ENCODE measurements at places on chromosomes 12 and 14.
A peak's percentile ranks its signal among the peaks of the same experiment; 100 is the strongest.

GRCh38 chr12:125954362-125954761 is 889.1 kb downstream of the AACS start:
- no peak for DNase-seq

- no peak for DNase-seq
These were observed 70.5 kb downstream of the ANKS1B start for GRCh38 chr12:99914206-99914605.

DNA sequence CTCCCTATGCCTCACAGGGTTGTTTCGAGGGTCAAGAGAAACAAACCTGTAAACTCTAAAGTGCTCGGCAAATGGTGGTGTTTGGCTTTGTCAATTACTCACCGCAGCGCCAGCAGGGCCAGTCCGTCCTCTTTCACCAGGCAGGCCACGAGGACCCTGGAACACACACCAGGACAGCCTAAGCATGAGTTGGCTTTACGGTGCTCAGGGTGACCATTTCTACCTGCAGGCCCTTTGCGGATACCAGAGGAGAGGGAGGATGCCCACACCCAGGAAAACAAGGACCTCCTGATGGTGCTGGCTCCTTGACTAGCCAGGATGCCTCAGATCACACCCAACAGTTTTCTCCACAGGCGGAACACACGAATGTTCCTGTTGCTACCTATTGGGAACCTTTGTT is 11.5 kb downstream of the COL2A1 start:
- DNase-seq = no peak

- no peak for DNase-seq
These were observed 141.5 kb downstream of the ANO2 start for GRCh38 chr12:5803532-5803931.

- no peak for DNase-seq
These were observed 31.4 kb downstream of the NCKAP5L start for GRCh38 chr12:49796606-49797448.

GRCh38 chr12:124361074-124361970 is 66.4 kb downstream of the RFLNA start:
- no peak for DNase-seq

GRCh38 chr14:66641861-66642635 is 134.1 kb downstream of the GPHN start:
- no peak for DNase-seq

- no peak for DNase-seq
These were observed 242.7 kb downstream of the ATXN7L3B start for GRCh38 chr12:74780182-74780849.

DNA sequence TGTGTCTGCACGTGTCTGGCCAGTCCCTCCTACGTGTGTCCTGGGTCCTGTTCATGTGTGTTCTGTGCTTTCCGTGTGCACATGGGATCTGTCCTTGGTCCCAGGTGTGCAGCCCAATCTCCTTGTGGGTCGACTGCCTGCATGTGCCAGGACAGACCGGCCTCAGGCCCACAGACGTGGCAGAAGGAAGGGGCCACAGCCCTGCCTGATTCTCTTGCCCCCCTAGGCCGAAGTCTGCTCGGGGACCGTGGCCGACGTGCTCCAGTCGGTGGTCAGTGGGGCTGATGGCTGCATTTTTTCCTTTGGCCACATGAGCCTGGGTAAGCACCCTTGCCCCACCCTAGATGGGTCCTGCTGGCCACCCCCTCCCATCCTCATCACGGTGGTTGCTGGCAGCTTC is 34.0 kb downstream of the KIF26A start:
- DNase-seq = no peak

GRCh38 chr12:50598321-50598862 is 93.6 kb downstream of the DIP2B start:
- no peak for DNase-seq

DNA sequence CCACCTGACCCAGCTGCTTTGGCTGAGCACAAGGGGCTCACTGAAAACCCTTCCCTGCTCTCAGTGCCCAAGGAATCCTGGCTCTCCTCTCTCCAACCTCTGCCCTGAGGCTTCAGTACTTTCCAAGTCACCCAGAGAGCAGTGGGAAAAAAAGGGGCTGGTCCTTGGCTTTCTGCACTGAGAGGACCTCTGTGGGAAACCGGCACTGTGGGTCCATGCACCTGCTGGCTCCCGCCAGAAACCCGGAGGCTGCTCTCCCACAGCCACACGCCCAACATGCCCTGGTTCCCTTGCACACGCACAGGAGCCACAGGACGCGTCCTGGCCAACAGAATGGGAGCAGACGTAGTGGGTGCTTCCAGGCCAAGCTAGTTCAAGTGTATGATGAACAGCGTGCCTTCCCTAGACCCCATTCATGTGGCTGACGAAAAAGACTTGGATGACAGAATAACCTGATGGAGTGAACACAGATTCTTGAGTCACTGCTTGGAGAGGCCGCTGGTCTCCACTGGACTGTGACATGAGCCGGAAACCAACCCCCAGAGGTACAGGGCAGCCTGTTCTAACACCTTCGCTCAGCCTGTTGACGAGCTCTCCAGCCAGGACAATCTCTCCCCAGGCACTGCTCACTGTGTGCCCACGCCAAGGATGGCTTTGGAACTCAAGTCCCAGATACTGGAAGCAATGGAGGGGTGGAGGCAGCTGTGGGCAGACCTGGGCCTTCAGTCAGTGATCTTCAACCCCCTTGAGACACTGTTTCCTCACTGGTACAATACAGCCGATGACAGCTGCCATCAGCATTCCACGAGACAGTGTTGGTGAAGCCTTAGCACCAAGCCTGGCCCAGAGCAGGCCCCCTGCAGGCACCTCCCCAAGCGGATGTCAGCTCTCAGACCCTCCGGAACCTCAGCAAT is 87.7 kb downstream of the ITPK1 start:
- DNase-seq = no peak

- DNase-seq = no peak
These were observed 886 bp upstream of the METTL17 start for GRCh38 chr14:20988717-20989470.

GRCh38 chr14:61555056-61555838 is 140.1 kb upstream of the HIF1A start:
- no peak for DNase-seq

DNA sequence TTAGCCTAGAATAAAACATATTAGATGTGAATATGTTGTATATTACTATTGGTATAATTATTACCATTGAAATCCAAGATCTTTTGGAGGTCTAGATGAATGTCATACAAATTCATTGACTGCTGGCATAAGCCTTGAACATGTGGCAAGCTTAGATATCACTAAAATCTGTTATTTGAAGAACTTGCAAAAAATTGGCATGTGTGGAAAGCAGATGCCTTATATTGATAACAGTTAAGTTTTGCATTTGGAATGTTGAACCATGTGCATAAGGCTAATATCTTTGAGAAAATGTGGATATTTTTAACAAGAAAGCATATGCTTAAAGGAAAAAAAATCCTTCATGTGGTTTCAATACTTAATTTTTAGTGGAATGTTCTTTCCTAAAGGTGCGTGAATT is 203.6 kb upstream of the PRICKLE1 start:
- no peak for DNase-seq

- DNase-seq = no peak
These were observed 109.8 kb downstream of the PTPN11 start for GRCh38 chr12:112528521-112528920.

DNA sequence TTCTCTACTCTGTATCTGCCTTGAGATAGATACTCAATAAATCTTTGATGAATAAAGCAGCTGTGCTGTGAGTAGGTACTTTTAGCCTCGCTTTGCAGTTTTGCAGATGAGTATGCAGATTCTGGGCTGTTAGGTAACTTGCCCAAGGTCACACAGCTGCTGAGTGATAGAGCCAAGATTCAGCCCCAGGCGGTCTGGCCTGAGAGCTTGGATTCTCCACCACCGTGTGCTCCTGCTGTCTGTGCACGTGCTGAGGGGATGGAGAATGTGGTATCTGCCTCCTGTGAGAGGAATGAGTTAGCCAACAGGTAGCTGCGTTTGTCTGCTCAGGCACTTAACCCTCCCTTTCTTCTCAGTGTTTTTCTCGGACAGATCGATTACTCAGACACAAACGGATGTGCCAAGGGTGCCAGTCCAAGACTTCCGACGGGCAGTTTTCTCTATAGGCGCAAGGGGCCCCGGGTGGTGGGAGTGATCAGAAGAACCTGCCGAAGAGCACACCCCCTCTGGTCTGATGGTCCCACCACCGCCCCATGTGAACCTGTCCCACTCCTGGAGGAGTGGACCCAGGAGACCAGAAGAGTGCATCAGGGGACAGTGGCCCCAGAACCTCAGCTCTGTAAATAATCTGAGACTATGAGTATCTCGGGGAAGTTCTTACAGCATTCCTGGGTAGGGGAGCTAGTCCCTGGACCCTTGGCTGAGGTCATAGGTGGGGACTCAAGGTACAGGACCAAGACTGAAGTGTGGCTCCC is 6.6 kb upstream of the CSAD start:
- DNase-seq = no peak

DNA sequence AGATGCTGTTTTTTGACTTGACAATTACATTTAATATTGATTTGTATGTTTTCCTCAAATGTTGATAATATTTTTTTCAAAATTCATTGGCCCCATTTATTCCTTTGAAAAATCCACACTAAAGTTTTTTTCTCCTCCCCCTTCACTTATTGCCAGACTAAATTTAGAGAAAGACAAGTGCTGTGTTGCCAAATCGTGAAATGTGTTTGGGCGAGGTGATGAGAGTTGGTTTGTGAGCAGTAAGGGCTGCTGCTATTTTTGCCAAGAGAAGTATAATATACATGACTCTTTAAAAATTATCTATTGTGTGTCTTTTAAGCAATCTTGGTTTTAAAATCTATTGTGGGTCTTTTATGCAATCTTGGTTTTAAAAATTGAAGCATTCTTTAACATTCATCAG is 188.9 kb downstream of the PPFIA2 start:
- no peak for DNase-seq

GRCh38 chr14:73829526-73830431 is 21.9 kb upstream of the PTGR2 start:
- DNase-seq = peak; percentile 20

- no peak for DNase-seq
These were observed 730 bp downstream of the CLSTN3 start for GRCh38 chr12:7130701-7131501.

GRCh38 chr12:114904254-114905003 is 220.5 kb upstream of the TBX3 start:
- DNase-seq = no peak

GRCh38 chr12:62907078-62907477 is 27.9 kb downstream of the PPM1H start:
- DNase-seq = no peak

DNA sequence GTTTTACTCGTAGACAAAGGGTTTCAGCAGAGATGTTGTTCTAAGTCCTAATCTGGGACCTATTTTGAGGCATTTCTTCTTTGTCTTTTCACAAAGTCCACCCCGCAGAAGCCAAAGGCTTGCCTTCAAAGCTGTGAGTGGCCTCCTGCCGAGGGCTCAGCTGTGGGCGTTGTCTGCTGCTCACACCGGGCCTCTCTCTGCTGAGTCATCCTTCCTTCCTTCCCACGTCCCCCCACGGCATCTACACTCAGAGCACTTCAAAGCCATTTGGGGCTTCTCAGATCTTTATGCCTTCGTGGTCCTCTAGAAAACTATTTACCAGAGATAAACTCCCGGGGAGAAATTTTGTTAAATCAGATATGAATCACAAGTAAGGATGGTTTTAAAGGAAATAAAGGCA is 115.9 kb upstream of the TMPO start:
- peak; percentile 56 for DNase-seq

DNA sequence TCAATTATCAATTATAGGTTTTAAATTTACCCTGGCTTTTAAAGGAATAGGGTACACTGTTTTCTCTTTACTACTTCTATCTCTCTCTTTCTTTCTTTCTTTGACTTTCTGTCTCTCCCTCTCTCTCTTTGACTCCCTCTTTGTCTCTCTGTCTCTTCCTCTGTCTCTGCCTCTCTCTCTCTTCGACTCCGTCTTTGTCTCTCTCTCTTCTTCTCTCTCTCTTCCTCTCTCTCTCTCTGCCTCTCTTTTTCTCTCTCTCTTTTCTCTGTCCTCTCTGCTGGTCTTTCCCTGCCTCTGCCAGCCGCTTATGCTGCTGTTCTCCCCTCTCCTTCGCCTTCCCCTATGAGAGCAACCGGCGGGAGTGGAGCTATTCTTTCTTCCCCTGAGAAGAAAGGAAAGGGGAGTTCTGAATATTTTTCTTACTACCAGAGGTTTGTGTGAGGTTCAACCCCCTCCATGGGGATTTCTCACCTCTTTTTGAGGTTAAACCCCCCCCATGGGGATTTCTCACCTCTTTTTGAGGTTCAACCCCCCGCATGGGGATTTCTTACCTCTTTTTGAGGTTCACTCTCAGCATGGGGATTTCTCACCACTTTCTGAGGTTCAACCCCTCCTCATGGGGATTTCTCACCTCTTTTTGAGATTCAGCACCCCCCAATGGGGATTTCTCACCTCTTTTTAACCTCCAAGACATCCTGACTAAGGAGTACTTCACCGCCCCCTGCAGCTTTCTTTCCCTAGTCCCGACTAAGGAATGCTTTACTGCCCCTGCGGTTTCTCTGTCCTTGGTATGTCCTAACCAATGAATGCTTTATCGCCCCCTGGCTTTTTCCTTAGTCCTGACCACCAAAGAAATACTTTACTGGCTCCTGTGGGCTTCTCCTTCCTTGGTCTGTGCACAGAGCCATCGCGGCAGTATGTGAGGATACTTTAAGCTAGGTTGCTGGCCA is 27.4 kb upstream of the DDHD1 start:
- no peak for DNase-seq
